ENCODE measurements at places on chromosomes 5 and 9. TPM values are rescaled to one million over a fixed set of nuclear protein-coding genes. Genes with fewer than 3 reads are reported as not detected.

DAB2IP gene
- polyA plus RNA-seq = not detected

MYOZ3 gene
- not detected for polyA plus RNA-seq

GPR150 gene
- not detected for polyA plus RNA-seq

GRCh38 chr9:89498852-89499480 lies 1.1 kb upstream of the SEMA4D start:
- DNase-seq = no peak

- DNase-seq = no peak
These were observed 28.1 kb downstream of the NDUFA8 start for GRCh38 chr9:122131401-122132001.

- DNase-seq = no peak
These were observed 27.9 kb downstream of the MROH2B start for GRCh38 chr5:41043109-41043747.
